ENCODE measurements at places on chromosomes 6 and 20. TPM values are rescaled to one million over a fixed set of nuclear protein-coding genes. Genes with fewer than 3 reads are reported as not detected.

Gene FAM50B
- not detected for total RNA-seq

Gene HLA-DRB5
- total RNA-seq: not detected

Gene ADGRF5
- total RNA-seq: 2.9 TPM

Gene PLCG1
- total RNA-seq: 55.5 TPM

Gene TMC2
- total RNA-seq: not detected

Gene HLA-DPB1
- total RNA-seq: 33.5 TPM

Gene DEFB132
- not detected for total RNA-seq

Gene ID1
- total RNA-seq: 433 TPM

Gene MYCT1
- 1.8 TPM for total RNA-seq

Gene TP53TG5
- total RNA-seq: not detected

Gene MEP1A
- not detected for total RNA-seq

Gene NELFE
- 116 TPM for total RNA-seq

Gene FAM209B
- total RNA-seq: not detected

Gene METTL24
- not detected for total RNA-seq

Gene REM1
- not detected for total RNA-seq

Gene HLA-DRB1
- not detected for total RNA-seq

Gene DCDC2
- not detected for total RNA-seq

Gene COL12A1
- total RNA-seq: 9.7 TPM

Gene ATP6V1G2
- total RNA-seq: 2.1 TPM

Gene RAET1E
- total RNA-seq: 11.3 TPM

Gene CCN6
- not detected for total RNA-seq

Gene SMOC2
- total RNA-seq: not detected

Gene PRSS16
- total RNA-seq: not detected

Data from HT1080 (cell line).